ENCODE measurements at places on chromosomes 3 and 15. TPM values are rescaled to one million over a fixed set of nuclear protein-coding genes. Genes with fewer than 3 reads are reported as not detected.

GSK3B gene
- total RNA-seq: 33.1 TPM

- no peak for ATAC-seq
These were observed 5.3 kb upstream of the SPRED1 start for GRCh38 chr15:38247336-38247735.

SAXO2 gene
- total RNA-seq: 0.80 TPM

GRCh38 chr3:8635631-8636030 is 9.0 kb downstream of the SSUH2 start:
- no peak for ATAC-seq

DNA sequence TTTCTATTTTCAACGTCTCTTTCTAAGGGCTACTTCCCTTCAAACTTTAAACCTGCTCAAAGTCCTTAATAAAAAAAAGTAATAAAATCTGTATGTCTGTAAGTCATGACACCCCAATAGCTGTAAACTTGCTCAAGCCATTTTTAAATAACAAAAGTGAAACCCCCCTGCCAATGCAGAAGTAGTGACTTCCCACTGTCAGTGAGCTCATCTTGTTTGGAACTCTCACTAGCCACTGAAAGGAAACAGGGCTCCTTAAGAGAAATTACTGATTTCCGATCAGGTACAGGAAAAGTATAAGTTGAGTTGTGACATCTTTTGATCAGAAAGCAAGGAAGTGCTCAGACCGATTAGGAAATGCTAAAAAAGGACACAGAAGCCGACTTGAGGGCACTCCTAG is 27.6 kb upstream of the GPR171 start:
- no peak for ATAC-seq

CFAP91 gene
- total RNA-seq: not detected
